ENCODE measurements at places on chromosomes 3 and 15.

DNA sequence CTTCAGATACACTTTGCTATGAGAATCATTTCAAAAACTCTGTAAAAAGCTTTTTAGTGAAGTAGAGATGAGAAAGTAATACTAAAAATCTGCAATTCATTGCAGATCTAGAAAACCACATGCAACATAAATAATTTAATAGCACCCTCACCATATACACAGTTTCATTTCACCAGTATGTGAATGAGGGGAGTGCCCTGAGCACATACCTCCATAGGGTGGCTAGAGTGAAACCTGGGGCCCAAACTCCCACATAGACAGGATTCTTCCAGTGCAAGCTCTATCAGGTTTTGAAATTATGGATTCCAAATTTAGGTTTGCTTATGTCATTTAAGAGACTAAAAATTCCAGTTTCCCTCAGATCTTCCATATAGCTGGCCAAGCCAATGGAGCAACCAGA, 973.4 kb upstream of the CFAP20DC start:
- DNase-seq: no peak

GRCh38 chr15:77531191-77532000, 101.3 kb downstream of the LINGO1 start:
- peak; percentile 52 for DNase-seq

DNA sequence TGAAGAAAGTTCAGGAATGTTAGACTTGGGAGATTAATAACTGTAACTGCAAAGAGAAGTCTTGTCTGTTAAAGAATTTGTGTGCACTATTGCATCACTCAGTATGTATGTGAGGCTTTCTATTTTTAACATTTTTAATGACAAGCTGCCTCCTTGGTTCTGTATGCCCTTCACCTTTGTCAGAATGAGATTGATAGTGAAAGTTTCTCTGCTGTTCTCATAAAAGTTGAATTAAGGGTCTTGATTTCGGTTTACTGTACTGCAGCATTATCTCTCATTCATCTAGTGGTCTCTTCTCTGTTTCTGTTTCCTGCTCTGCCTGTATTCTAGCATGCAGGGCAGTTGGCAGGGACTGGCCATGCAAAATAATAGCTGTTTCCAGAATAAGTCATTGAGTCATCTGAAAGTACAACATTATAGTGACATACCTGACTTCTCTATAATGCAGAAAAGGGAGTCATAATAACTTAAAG, 454.9 kb downstream of the IL5RA start:
- no peak for DNase-seq

- DNase-seq: no peak
Observed at GRCh38 chr3:35528728-35529127, 110.6 kb upstream of the ARPP21 start.

DNA sequence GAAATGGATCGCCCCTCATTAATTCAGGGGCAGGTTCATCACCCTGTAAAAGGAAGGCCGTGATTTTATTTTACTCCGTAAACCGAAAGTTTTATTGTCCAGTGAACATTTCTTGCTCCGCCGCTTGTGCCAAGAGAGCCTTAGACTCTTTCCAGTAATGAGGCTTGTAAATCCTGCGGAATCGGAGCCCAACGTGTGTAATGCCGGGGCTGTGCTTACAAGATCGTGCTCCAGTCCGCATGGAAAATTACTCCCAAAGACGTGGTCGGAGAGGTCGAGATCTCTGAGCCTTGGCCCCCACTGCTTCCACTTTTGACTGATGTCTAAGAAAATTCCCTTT, 649 bp upstream of the PLOD2 start:
- DNase-seq: peak; percentile 79

DNA sequence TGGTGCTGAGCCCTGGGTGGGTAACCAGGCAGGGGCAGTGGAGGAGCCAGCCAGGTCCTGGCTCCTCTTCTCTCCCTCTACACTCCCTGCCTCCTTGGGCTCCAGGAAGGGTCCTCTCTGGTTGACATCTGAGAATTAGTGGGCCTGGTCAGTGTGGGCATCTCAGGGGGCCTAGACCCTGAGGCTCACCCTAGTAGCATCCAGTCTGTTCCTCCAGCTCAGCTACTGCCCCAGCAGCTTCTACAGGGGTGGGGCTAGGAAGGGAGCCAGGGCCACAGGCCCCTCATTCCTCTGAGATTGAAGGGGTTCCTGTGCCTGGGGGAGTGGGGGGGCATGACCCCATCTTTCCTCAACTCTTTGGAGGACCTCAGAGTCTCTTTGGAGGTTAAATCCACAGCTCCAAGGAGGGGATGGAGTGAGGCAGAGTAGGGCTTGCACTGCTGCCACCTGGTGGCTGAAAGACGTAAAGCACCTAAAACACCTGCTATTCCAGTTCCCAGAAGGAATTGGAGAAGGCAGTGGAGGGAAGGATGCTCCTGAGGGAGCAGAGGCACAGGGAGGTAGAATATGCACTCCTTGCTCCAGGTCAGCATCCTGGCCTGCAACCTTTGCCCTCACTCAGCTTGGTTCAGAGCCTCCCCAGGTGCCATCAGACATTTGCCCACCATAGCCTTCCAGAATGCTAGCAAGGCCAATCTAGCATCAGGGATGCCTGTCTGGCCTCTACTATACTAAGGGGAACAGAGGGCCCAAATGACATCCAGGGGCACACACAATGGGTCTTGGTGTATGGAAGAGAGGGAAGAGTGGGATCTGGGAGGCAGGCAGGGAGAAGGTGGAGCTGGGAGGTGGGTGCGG, 25.1 kb downstream of the C3orf18 start:
- peak; percentile 80 for DNase-seq

DNA sequence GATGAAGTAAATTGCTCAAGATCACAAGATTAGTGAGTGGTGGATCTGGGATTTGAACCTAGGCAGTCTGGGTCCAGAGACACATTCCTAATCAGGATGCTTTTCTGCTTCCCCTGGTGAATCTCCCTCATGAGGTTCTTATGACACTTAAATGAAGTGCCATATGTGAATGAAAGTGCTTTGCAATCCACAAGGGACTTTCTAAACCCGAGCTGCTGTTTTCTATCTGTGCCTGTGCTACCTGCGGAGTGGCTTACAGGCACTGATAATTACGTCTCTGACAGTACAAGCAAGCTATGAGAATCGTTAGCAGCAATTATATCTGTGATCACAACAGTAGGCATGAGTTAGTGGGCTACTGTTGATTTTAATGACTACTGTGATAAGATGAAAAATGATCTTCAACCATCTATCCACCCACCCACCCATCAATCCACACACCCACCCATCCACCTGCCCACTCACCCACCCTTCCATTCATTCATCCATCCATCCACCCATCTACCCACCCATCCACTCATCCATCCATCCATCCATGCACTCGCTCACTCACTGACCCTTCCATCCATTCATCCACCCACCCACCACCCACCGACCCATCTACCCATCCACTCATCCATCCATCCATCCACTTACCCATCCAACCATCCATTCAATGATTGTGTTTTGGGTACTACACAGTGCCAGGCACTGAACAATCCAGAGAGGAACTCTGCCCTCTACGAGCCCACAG, 51.8 kb downstream of the ATP2B2 start:
- no peak for DNase-seq

DNA sequence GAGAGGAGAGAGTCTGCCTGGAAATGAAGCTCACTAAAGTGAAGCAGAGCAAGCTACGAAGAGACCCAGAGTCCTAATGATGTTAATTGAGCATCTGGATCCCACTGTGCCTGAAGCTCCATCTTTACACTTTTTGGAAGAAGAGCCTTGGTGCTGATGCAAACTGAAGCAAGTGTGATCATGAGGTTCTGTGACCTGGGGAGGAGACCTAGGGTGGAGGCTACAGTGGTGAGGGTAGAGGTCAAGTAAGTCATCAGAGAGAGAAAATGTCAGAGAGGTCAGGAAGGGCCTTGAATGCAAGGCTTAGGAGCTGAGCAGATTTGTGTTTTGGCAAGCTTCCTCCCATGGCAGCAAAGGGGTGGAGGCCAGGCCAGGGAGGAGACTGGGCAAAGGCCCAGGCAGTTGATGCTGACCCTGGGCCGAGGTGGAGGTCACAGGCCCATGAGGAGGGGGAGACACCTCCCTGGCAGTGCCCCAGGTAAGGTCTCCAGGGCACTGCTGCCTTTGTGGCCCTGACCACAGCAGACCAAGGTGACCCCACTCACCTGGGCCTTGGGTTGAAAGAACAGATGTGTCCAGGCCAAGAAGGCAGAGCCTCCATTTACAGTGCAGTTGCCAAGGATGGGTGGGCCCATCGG, 1.6 kb downstream of the GRIP2 start:
- DNase-seq: no peak

DNA sequence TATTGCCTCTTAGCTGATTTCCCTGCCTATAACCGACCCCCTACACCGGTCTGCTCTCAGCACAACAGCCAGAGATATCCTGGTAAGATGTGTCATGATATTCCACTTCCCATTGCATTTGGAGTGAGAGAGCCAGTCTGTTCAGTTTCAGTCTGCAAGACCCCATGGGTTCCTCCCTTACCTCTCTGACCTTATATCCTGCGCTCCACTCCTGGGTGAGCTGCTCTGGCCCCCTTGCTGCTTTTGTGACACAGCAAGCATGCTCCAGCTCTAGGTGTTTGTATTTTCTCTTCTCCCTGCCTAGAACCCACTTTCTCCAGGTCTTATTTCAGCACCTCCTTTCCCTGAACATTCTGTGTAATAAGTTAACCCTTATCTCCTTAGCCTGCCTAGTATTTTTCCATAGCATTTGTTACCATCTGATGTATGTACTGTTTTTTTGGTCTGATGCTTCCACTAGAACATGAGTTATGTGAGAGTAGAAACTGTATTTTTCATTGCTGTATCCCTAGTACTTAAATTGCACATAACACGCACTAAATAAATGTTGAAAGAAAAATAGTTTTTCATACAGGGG, 44.2 kb downstream of the CMTM8 start:
- no peak for DNase-seq

GRCh38 chr3:169694117-169694516, 30.6 kb upstream of the MECOM start:
- DNase-seq: no peak

- DNase-seq: no peak
Observed at GRCh38 chr15:65337436-65338070, 33.1 kb downstream of the RNU5B-1 start.

DNA sequence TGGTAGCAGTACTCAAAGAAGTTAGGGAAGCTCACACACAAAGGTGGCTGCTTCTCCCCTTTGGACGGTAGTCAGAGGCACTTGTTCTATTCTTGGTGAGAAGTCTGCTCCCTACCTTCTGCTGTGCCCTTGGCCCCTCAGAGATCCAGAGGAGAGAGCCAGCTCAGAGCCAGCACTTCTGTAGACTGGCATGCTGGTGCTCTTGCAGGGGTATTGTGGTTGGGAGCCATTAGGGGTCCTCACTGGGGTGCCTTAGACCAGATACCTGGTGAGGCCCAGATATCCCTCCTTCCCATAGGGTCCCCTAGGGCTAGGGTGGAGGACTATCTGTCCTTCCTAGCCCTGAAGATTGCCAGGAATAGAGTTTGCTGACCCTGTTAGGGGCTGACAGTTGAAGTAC, 140.6 kb downstream of the EEFSEC start:
- DNase-seq: no peak

- no peak for DNase-seq
Observed at GRCh38 chr3:153247331-153248330, 85.6 kb downstream of the RAP2B start.

DNA sequence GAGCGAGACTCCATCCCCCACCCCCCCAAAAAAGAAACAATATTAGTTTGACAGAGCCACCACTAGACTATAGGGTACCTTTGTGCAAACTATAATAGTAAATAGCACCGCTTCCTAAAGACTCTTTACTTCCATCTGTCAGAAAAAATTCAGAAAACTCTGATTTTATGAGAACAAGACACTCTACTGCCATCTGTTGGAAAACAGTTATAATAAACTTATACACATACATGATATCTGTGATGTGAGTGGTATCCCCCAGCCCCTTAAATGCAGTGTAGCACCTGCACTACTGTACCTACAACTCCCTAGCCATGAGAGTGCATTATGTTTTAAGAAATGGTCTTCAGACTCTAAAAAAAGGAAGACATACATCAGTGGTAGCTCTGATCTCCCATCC, 47.1 kb upstream of the CTDSPL start:
- no peak for DNase-seq

DNA sequence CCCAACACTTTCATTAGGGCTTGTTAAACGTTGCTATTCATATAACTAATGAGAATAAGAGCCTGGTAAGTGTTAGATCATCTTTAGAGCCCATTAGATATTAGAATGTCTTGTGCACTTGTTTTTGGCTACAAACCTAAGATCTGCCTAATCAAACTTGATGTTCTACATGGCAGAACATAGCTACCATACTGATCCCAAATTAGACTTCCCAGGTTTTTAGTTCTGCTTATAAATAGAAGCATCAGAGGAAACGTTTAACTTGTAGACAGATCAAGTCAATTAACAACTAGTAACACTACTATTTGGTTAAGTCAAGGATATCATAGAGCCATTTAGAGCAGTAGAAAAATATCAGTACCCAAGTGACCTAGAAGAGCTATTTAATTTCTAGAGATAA, 11.7 kb upstream of the KPNA4 start:
- no peak for DNase-seq

- no peak for DNase-seq
Observed at GRCh38 chr3:65412588-65412987, 626.1 kb downstream of the MAGI1 start.

- no peak for DNase-seq
Observed at GRCh38 chr15:30816430-30816829, 87.3 kb upstream of the FAN1 start.

- no peak for DNase-seq
Observed at GRCh38 chr15:67815036-67815592, 10.2 kb upstream of the SKOR1 start.

DNA sequence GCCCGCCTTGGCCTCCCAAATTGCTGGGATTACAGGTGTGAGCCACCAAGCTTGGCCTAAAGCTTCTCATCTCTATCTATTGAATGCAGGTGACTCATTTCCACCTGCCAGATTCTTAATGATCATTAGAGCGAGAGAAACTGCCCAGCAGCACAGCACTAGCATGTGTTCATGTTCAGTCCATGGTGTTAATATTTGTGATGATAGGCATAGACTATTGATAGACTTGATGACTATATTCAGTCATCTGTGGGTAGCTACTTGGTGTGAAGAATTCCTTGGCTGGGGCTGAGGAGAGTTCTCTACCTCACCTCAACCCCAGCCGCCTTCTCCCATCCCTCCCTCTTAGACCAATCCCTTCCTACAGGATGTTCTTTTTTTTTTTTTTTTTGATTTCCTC, 60.0 kb downstream of the ST6GAL1 start:
- no peak for DNase-seq

DNA sequence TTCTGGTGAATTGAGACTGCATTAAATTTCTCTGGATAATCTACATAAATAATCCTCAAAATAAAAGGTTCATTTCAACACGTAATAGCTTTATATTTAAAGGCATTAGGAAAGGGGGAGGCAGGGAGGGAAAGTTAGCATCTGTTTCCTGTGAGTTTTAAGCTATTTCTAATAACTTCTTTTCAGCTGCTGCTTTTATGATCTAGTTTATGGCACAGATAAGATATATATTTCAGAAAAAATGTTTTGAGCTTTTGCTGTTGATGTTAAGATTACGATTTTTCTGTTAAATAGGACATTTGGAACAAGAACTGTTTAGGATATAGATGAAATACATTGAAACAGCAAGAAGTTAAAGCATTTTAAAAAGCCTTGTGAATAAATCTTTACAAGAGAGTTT, 30.0 kb downstream of the UBE2E1 start:
- no peak for DNase-seq

GRCh38 chr3:86743233-86743632, 247.7 kb downstream of the VGLL3 start:
- DNase-seq: no peak
